ENCODE measurements at places on chromosomes 4 and X. TPM values are rescaled to one million over a fixed set of nuclear protein-coding genes. Genes with fewer than 3 reads are reported as not detected.

The CT83 gene
- total RNA-seq = not detected

The ARMCX4 gene
- total RNA-seq = 8.3 TPM

The IL2 gene
- not detected for total RNA-seq

The MXRA5 gene
- 13.7 TPM for total RNA-seq

The AKAP4 gene
- 0.23 TPM for total RNA-seq

The ADGRL3 gene
- total RNA-seq = 21.2 TPM

The CABS1 gene
- not detected for total RNA-seq

The FREM3 gene
- total RNA-seq = 0.23 TPM

The BMX gene
- total RNA-seq = 0.07 TPM

The GAGE12J gene
- total RNA-seq = not detected

The CORIN gene
- total RNA-seq = 0.64 TPM

The PPARGC1A gene
- 18.7 TPM for total RNA-seq

The DTHD1 gene
- not detected for total RNA-seq

The GPR34 gene
- 0.88 TPM for total RNA-seq

The OTC gene
- total RNA-seq = 33.2 TPM

The IL13RA1 gene
- total RNA-seq = 40.9 TPM

The CCNG2 gene
- 134 TPM for total RNA-seq

The PARM1 gene
- total RNA-seq = 158 TPM

The PCDH11X gene
- 5.5 TPM for total RNA-seq

The FAM236B gene
- total RNA-seq = not detected

The CTAG1B gene
- not detected for total RNA-seq

The MSN gene
- 73.0 TPM for total RNA-seq

The OTUD4 gene
- 20.6 TPM for total RNA-seq

The HSD17B11 gene
- 175 TPM for total RNA-seq

The CXCR3 gene
- not detected for total RNA-seq

The HTR2C gene
- total RNA-seq = 0.04 TPM

All from hepatocyte (in vitro differentiated cells).